ENCODE measurements at places on chromosomes 1 and 21.

DNA sequence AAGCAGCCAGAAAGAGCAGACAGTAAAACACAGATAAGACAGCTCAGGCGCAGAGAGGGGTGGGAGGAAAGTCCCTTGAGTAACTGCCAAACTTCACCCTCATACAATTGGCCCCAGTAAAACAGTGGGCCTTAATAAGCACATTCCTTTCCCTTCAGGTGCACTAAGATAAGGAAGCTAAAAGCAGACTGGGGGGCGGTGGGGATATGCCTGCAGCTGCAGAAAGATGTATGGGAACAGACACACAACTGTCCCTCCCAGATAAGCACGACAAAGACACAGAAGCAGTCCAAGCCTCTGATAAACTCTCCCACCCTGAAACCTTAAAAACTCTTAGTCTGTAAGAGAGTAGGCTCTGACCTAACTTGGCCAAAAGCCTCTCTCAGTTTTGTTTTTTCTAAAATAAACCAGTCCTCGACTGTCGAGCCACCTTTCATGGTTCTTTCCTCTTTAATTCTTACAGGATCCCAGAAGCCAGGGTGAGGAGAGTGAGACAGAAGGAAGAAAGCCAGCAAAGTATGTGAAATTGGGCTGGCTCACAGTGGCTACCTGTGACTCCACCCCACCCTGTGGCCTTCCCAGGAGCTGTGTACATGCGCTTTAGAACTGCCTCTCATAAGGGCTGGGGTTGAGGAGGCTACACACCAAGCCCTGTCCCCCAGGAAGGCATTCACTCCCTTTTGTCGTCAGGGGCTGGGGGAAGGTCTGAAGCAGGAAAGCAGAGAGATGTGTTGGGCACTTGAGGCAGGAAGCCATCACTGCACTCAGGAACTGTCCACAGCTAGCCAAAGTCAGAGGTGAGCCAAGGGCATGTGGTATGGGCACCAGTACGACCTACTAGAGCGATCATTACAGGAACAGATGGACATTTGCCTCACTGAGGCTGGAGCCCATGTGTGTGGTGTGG, 4.6 kb downstream of the PGLYRP4 start:
- H3K36me3 ChIP-seq = no peaks in the 10 kb centered on the region
- H3K27ac ChIP-seq = no peak overlapping the region
- peaks cover 2% of the 10 kb centered on the region for H3K4me1 ChIP-seq

DNA sequence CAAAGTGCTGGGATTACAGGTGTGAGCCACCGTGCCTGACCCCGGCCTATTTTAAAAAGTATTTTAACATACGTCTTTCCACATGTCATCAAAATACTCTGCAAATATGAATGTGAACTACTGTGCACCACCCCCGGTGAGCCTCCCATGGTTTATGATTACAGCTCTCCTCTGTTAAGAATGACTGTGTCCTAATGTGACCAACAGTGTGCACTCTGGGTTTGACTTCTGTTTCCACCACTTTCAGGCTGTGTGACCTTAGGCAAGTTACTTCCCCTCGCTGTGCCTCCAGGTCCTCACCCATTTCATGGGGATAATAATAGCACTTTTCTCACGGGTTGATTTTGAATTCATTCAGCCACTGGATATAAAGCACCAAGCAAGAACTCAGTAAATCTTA, 14.7 kb downstream of the AMPD2 start:
- no peaks in the 10 kb centered on the region for H3K4me1 ChIP-seq
- no peak overlapping the region for H3K4me3 ChIP-seq
- H3K36me3 ChIP-seq = peaks cover 21% of the 10 kb centered on the region

GRCh38 chr1:1407636-1408318, 684 bp upstream of the MRPL20 start:
- DNase-seq = no peak
- no peaks in the 10 kb centered on the region for H3K27me3 ChIP-seq
- H3K27ac ChIP-seq = peak overlapping the region; percentile 60
- peaks cover 32% of the 10 kb centered on the region for H3K36me3 ChIP-seq

- H3K4me1 ChIP-seq = peaks cover 6% of the 10 kb centered on the region
- no peaks in the 10 kb centered on the region for H3K36me3 ChIP-seq
- H3K27me3 ChIP-seq = no peaks in the 10 kb centered on the region
- no peak overlapping the region for H3K27ac ChIP-seq
- no peak for DNase-seq
Measured at GRCh38 chr1:232923739-232924386, 26.5 kb upstream of the NTPCR start.

DNA sequence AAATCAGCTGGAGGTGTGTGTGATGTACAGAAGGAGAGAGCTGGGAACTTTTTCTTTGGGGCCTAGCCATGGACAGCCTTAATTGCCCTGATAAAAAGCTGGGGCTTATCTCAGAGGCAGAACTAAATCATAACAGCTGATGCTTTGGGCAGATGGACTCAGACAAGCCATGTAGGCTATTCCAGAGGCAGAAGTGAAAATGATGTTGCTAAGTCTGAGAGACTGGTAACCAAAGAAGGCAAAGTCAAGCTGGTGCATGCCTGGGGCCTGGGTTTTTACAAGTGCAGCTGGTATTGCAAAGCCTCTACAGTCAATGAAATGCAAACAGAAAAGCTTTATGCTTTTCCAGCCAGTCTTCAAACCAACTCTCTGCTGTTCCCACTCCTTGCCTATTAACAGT, 39.0 kb upstream of the LMX1A start:
- DNase-seq = no peak
- no peak overlapping the region for H3K4me3 ChIP-seq
- no peaks in the 10 kb centered on the region for H3K36me3 ChIP-seq
- no peaks in the 10 kb centered on the region for H3K4me1 ChIP-seq

DNA sequence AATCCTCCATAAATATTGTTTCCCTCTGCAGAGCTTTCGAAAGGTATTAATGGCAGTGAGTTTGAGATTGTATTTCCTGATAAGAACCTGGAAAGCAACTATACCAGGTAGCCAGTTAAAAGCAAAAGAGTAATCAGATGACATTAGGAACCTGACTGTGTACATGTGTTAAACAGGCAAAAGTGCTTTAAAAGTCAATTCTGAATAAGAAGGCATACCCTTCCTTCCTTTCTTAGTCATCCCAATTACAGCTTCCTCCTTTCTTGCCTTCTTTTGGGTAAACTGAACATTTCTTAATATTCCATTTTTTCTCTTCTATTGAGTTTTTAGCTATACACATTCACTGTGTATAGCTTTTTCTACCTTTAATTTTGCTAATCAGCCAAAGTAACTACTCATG, 144.7 kb downstream of the ZNF281 start:
- H3K27ac ChIP-seq = no peak overlapping the region
- H3K4me1 ChIP-seq = no peaks in the 10 kb centered on the region
- H3K36me3 ChIP-seq = no peaks in the 10 kb centered on the region
- DNase-seq = no peak
- H3K4me3 ChIP-seq = no peak overlapping the region
- H3K27me3 ChIP-seq = no peaks in the 10 kb centered on the region

Data from RWPE2 (cell line).